PC-9 (cell line): ENCODE measurements at places on chromosomes 6 and 20.

GRCh38 chr20:1810926-1811620 lies 84.1 kb upstream of the SIRPA start:
- peaks cover 58% of the 10 kb centered on the region for H3K4me1 ChIP-seq
- no peak for DNase-seq
- H3K27me3 ChIP-seq: no peaks in the 10 kb centered on the region
- no peak overlapping the region for H3K4me3 ChIP-seq
- H3K36me3 ChIP-seq: no peaks in the 10 kb centered on the region

GRCh38 chr20:62322492-62323041 lies 19.8 kb downstream of the ADRM1 start:
- no peaks in the 10 kb centered on the region for H3K27me3 ChIP-seq
- H3K27ac ChIP-seq: no peak overlapping the region
- no peaks in the 10 kb centered on the region for H3K4me1 ChIP-seq

GRCh38 chr6:65231616-65232015 lies 475.4 kb downstream of the EYS start:
- H3K4me1 ChIP-seq: no peaks in the 10 kb centered on the region
- no peak overlapping the region for H3K4me3 ChIP-seq
- H3K27ac ChIP-seq: no peak overlapping the region
- H3K27me3 ChIP-seq: no peaks in the 10 kb centered on the region
- no peak for DNase-seq

- peaks cover 41% of the 10 kb centered on the region for H3K4me1 ChIP-seq
- no peak for DNase-seq
- H3K27ac ChIP-seq: peak overlapping the region; percentile 35; the same call in 1 of the 2 replicates
- H3K4me3 ChIP-seq: peak overlapping the region; percentile 95
- no peaks in the 10 kb centered on the region for H3K27me3 ChIP-seq
Measured at GRCh38 chr20:32206760-32207625, 550 bp downstream of the PLAGL2 start.

DNA sequence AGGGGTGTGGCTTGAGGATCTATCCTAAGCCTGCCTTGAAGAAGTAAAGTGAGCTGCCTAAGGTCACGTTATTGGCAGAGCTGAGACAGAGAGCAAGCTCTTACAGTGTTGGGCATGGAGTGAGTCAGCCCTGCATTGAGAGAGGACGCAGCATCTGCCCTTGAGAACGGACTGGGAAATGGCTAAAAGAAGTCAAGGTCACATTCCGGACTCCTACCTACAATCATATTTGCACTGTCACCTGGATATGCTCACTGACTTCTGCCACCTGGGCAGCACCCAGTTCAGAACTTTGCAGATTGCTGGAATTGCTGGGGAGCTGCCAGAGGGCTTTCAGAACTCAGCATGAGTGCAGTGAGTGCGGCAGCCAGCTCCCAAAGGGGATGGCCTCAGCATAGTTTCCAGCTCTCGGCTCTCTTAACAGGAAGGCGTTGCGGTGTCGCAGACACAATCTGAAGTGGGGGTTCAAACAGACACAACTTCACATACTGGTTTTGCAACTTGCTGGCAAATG lies 199.3 kb upstream of the SGK1 start:
- H3K27me3 ChIP-seq: no peaks in the 10 kb centered on the region
- H3K36me3 ChIP-seq: no peaks in the 10 kb centered on the region
- no peak overlapping the region for H3K4me3 ChIP-seq
- DNase-seq: peak; percentile 70

DNA sequence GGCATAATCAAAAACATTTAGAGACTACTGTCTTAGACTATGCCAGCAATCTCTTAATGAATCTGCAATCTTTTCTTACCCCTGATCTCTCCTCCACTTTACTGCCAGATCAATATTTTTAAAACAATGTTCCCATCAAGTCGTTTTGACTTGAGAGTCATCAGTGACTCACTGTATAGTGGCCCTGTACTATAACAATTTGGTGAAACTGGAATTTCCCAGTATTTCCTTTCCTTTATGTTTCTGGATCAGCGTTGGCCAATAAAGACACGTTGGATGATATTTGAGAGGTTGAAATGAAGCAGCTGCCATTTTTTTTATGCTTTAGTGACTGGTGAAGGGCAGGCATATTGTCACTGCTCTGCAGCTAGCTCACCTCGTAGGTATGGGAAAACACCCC lies 10.1 kb upstream of the SMIM13 start:
- no peak overlapping the region for H3K4me3 ChIP-seq
- no peak overlapping the region for H3K27ac ChIP-seq
- H3K36me3 ChIP-seq: no peaks in the 10 kb centered on the region

DNA sequence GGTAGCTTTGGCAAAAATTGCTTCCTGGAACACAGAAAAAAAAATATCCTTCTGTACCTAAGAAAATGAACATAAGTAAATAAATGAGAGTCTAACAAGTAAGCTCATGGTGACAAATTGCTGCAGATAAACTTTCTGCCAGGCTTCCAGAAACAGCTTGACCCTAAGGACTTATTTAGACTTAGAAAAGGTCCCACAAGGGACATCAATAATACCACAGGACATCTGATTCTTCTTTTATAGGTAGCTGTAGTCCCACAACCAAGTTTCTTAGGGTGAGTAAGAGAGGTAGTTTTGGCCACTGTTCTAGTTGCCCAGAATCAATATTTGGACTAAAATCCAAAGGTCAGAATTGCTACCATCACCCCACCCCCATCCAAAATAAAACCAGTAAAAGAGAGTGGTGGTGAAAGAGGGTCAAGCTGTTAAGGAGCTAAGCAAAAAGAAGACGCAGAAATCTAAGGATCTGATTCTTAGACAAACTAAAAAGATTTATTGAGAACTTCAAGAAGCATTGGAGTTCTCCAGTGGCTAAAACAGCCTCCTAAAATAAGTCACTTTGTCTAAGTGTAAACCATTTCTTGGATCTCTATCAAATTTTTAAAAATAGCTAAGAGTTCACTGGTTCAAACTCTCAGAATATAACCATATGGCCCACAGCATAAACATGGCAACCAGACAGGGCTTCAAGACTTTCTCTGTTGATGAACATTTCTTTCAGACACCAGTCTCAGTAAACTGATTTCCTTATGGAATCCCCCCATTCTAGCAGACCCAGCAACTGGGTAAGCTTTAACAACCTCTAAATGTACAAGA lies 180.6 kb downstream of the PTPRK start:
- H3K36me3 ChIP-seq: no peaks in the 10 kb centered on the region
- no peak overlapping the region for H3K27ac ChIP-seq
- no peaks in the 10 kb centered on the region for H3K4me1 ChIP-seq
- no peak for DNase-seq
- H3K4me3 ChIP-seq: no peak overlapping the region
- H3K27me3 ChIP-seq: no peaks in the 10 kb centered on the region

DNA sequence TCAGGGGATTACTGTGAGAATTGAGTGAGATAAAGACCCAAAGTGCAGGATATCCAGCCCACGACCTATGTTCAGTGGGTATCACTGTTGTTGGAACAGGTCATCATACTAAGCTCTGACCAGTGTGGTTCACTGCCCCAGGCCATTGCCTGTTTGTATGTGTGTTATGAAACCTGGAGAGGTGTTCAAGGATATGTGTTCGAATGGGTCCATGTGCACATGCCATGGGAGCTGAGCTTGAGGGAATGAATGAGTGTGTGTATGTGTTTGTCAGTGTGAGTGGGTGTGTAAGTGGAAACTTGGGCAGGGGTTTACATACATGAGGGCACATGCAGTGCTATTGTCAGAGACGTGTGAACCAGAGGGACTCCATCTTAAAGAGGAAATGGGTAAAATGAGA lies 17.7 kb upstream of the AHCY start:
- H3K27ac ChIP-seq: no peak overlapping the region
- H3K27me3 ChIP-seq: no peaks in the 10 kb centered on the region
- no peaks in the 10 kb centered on the region for H3K36me3 ChIP-seq
- peaks cover 32% of the 10 kb centered on the region for H3K4me1 ChIP-seq
- DNase-seq: no peak
